ENCODE measurements at places on chromosomes 11 and 22. TPM values are rescaled to one million over a fixed set of nuclear protein-coding genes. Genes with fewer than 3 reads are reported as not detected.

Gene OR2AG2
- 0.19 TPM for total RNA-seq

Gene CENPM
- 2.8 TPM for total RNA-seq

Gene RAB38
- 5.2 TPM for total RNA-seq

Gene MTA2
- 71.8 TPM for total RNA-seq

Gene NEAT1
- total RNA-seq: 1,006 TPM

Gene UPB1
- total RNA-seq: 1.0 TPM

DNA sequence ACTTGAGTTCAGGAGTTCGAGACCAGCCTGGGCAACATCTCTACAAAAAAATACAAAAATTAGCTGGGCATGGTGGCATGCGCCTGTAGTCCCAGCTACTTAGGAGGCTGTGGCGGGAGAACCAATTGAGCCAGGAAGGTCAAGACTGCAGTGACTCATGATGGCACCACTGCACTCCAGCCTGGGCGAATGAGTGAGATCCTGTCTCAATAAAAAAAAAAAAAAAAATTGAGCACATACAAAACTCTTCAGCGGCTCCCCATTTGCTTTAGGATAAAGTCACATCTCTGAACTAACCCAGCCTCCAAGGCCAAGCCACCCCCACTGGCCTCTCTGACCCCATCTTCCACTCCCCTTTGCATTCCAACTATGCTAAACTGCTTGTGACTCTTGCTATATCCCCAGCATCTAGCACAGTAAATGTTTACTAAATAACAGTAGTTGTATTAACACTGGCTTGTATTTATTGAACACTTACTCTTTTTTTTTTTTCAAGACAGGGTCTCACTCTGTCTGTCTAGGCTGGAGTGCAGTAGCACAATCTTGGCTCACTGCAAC is 28.9 kb downstream of the CREB3L1 start:
- no peak for DNase-seq

DNA sequence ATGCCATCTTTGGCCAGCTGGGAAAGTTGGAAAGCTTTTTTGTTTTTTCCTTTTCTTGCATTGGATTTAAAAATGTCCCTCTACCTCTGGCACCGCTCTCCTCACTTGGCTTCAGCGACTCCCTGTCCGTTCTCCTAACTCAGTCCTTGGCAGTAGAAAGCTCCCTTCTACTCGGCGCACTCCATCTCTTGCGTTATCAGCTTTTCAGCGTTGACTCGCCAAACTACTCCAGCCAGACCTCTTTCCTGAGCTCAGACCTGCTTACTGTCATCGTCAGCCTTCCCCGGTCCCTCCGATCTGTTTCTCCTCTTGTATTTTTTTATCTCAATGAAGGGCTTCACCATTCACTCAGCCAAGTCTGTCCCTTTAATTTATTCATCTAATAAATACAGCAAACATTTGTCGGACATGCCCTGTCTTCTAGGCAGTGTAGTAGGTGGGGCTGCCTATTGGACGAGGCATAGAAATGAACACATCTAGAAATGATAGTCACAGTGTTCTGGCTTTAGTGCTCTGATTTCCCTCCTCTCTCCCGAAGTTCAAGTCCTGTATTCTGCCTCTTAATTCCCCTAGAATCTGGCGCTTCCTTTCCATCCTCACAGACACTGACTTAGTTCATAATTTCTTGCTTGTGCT is 839 bp downstream of the CEP164 start:
- DNase-seq: no peak

- peak; percentile 70 for DNase-seq
These were observed 4.2 kb downstream of the SGSM1 start for GRCh38 chr22:24810043-24810749.

- DNase-seq: peak; percentile 47
These were observed 12.3 kb upstream of the ASRGL1 start for GRCh38 chr11:62324731-62325556.

DNA sequence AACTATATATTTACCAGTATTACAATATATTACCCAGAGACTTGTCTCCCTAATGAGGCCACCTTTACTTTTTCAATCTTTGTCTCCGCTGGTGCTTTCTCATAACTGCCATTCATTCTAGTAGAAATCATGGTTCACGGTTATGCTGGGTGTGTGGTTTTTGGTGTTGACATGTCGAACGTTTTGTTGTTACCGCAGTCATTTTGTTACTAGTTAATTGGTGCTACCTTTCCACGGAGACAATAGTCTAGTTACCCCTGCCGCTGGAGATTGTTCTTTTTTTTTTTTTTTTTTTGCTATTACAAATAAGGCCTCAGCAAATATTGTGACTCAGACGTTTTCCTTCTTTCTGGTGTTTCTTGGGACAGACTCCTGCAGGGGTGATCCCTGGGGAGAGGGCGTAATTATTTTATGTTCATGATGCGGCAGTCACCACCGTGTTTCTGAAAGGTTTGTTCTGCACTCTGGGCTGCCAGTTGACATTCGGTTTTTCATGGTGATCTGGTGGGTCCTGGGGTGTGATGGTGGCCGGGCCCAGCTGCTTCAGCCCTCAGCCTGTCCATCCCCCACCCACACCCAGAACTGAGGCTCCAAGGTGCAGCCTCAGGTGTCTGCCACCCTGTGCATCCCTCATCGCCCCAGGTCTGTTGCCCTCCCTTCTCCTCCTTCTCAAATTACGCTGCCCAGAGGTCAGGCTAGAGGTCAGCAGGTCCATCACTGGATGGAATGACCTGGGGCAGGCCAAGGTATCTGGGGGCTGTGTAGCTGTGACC is 28.6 kb downstream of the LRP5 start:
- no peak for DNase-seq

- DNase-seq: no peak
These were observed 6.3 kb upstream of the NDUFV1 start for GRCh38 chr11:67600324-67601029.

- peak; percentile 16 for DNase-seq
These were observed 412.7 kb downstream of the ETS1 start for GRCh38 chr11:128174465-128175291.

GRCh38 chr22:48302657-48303368 is 1524.9 kb downstream of the BRD1 start:
- DNase-seq: no peak

DNA sequence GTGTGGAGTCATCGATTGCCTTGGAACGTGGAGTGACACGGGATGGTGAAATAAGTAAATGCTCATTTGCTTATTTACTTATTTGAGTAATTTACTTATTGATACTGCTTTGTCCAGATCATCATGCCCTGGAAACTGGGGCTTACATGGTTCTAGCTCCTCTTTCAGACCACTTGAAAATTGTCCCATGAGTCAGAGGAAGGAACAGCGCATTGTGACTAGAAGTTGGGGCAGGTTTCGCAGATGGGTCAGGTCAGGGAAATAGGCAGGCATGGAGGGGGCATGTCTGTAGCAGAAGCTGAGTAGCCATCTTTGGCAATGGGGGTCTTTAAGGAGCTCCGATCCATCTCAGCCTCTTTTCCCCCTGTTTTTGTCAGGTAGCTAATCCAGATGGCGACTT is 104.2 kb upstream of the SORL1-AS1 start:
- no peak for DNase-seq

- peak; percentile 82 for DNase-seq
These were observed 10.4 kb upstream of the PPARA start for GRCh38 chr22:46139895-46140350.

GRCh38 chr11:17611503-17612220 is 64.6 kb downstream of the OTOG start:
- DNase-seq: no peak

GRCh38 chr11:70333261-70333660 is 62.8 kb downstream of the PPFIA1 start:
- peak; percentile 17 for DNase-seq

DNA sequence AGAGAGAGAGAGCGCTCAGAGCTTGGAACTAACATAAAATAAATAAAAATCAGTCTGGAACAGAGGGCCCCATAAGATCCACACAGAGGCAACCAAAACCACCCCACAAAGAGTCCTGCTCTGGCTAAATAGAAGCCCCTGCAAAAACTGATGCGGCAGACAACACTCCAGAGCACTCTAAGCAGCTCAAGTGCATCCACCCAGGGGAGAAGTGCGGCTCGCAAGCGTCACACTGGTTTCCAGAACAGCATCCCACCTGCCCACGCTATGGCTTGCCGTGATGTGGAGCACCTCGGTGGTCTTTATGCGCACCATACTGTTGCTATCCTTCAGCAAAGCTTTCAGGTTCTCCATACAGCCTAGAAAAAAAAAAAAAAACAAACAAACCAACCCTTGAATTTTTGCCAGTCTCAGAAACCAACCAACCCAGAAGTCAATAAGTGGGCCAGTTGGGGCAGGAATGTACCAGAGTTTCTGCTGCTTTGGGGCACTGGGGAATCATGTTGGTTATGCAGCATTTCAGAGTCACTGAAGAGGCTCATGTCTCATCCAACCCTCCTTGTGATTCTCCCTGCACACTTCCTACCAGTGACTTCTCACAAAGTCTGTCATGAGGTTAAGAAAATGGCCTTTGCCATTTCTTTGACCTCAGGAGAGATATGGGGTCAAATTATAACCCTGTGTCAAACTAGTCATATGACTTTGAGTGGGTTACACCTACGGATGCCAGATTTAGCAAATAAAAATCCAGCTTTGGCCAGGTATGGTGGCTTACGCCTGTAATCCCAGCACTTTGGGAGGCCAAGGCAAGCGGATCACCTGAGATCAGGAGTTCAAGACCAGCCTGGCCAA is 3.0 kb downstream of the RSPH14 start:
- no peak for DNase-seq

- no peak for DNase-seq
These were observed 65.5 kb upstream of the ARHGAP20 start for GRCh38 chr11:110777775-110778174.

GRCh38 chr22:33880986-33881385 is 39.3 kb downstream of the LARGE1 start:
- DNase-seq: no peak

- no peak for DNase-seq
These were observed 4.3 kb upstream of the NRIP3 start for GRCh38 chr11:9008011-9008550.

DNA sequence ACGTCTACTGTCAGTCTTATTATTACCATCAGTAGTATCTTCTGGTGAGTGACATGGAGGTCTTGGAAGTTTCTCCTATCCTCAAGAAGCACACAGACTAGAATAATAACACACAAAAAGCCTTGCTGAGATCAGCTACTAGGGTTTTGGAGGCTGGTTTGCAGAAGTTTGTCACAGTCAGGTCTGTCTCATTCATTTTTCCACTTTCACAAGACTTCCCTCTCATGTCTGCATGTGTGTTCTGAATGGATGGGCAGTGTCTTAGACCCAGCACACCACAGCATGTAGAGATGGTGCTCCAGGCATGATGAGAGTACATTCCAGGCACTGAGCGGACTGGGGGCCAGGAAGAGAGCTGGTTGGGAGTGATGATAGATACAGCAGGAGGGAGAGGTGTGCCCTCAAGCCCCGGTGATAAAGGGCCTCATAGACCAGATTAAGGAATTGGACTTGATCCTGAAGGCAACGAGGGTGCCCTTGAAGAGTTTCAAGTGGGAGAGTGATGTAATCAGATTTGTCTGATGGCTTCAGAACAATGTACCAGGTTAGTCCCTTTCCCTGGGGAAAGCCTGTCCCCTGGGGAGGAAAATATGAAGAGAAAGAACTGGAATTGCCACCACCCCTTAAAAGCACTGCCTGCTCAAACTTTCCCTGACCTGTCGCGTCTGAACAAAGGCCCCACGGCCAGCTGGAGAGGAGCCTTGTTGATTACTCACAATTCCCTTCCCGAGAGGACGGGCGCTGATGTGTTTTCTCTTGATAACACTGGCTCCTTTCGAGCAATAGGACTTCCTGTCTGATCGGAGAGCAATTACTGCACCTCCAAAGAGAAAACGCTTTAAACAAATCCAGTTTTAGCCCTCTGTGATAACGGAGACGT is 45.1 kb upstream of the LMO2 start:
- no peak for DNase-seq

GRCh38 chr11:78868563-78868962 is 293.9 kb upstream of the NARS2 start:
- DNase-seq: no peak

Measured in kidney (tissue), 22 donors.